ENCODE measurements at places on chromosomes 13 and 19.

DNA sequence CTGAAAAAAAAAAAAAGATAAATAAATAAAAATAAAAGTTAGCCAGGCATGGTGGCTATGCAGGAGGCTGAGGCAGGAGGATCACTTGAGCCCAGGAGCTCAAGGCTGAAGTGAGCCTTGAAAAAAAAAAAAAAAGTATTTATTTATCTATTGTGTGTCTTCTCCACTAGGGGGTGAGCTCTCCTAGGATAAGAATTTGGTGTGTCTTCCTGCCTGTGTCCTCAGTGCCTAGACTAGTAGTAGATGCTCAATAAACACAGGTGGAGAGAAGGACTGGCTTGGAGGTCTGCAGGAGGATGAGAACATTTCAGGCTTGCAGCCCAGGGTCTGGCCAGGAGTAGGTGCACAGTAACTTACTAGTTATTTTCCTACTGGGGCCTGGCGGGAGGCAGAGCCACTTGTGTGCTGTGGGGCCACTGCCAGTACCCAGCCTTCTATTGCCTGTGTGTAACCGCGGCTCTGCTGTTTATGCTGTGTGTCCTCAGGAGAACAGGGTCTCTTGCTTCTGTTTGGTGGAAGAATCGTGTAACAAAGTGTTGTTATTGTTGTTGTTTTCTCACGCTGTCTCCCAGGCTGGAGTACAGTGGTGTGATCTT lies 5.4 kb downstream of the LMTK3 start:
- no peak for DNase-seq

DNA sequence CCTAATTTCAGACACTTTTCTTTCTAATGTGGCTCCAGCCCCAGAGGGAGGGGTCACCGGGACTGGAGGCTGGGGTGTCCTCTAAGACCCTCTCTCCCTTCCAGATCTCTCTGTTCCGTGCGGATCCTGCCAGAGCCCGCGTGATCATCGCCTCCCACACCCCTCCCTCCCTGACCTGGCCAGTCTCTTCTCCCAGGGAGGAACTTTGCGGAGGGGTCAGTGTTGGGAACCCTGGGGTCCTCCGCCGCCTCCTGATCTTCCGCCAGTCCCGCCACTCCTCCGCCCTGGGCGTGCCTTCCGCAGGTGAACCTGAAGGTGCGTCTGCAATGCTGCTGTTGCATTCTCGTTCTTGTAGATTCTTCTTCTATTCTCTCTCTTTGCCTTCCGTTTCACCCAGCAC lies 9.1 kb downstream of the SOX21 start:
- DNase-seq = no peak

- no peak for DNase-seq
Measured at GRCh38 chr13:79621902-79622301, 140.9 kb downstream of the NDFIP2 start.

DNA sequence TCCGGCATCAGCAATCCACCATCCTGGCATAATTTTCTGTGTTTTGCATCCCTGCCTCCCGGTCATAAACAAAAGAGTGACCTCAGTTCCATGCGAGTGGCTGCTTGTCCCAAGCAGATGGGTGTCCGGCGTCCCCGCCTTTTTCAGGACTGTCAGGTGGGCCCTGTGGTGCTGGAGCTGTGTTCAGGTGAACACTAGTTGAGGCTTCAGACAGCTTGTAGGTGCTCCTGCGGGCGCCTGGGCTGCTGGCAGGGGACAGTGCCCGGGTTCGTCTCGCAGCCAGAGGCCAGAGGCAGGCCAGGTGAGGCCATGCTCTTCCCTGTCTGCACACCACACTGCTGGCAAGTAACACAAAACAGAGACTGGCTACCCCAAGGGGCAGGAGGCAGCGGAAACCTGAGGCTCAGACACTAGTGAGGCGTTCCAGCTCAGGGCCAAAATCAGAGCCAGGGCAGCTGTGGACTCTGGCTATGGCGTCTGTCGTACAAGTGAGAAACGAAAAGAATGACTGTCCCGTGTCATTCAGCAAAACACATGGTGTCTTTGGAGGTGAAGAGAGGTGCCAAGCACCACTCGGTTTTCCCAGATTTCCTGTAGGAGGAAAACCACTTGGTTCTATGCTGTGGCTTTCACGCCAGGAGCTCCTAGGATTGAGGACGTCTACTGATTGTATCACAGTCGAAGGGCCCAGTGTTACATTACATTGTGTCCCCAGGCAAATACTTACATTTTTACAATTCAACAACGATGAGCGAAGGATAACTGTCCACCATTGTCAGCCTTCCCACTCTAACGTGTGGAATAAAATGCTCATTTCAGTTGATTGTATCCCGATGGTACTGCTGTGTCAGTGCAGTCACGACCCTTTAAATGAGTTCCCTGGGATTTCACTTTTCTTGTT lies 104.0 kb downstream of the ATP11A start:
- no peak for DNase-seq

DNA sequence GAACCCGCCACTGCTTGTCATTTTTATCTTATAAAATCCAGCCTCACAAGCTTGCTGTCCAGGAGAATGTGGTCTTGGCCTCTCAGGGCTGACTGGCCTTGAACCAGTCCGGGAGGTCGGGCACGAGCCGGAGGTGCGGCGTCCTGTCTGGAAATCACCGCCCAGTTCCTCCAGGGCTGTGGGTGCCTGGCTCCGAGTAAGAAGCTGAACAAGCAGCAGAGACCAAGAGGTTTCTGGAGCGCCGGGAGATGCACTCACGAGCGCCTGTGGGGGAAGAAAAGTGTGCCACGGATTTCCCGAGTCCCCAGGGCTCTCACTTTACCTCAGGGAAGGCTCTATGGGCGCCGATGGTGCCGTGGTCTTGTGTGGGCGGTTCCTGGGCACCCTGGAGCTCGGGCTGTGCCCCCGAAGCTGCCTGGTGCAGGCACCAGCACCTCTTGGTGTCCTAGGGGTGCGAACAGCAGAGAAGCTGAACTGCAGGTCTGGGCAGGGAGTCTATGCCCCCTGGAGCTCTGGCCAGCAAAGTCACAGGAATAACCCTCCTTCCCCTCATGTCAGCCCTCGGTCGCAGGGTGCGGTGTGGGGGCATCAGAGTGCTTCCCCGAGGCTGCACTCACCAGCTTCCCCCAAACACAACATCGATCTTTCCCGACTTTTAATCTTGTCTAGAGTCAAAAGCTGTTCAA lies 50.0 kb downstream of the GAS6 start:
- no peak for DNase-seq

DNA sequence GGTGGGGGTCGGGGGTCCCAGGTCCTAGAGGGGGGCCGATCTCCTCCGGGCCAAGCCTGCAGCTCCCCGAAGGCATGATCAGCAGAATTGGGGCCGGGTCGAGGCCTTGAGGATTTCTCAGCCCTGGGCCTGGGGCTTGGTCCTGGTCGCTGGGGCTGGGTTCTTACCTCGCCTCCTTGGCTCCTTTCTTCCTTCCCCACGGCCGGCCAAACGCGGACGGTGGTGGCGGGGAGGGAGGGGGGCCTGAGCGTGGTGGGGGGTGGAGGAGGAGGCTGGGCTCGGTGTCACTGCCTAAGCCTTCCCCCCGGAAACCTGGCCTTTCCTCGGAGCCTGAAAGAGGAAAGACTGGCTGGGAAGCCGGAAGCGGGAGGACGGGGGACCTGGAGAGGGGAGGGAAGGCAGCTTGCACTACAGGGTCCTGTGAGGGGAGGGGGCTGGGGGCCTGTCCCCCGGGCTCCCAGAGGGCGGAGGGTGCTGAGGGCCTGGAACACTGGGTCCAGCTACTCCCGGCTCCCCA lies at the start of gene ZNF579:
Gene ZNF579, minus strand, starts transcription at position 221 of the 517 bp plus-strand sequence. CDS start 1,209 bp downstream, outside the sequence.
- DNase-seq = peak; percentile 50

DNA sequence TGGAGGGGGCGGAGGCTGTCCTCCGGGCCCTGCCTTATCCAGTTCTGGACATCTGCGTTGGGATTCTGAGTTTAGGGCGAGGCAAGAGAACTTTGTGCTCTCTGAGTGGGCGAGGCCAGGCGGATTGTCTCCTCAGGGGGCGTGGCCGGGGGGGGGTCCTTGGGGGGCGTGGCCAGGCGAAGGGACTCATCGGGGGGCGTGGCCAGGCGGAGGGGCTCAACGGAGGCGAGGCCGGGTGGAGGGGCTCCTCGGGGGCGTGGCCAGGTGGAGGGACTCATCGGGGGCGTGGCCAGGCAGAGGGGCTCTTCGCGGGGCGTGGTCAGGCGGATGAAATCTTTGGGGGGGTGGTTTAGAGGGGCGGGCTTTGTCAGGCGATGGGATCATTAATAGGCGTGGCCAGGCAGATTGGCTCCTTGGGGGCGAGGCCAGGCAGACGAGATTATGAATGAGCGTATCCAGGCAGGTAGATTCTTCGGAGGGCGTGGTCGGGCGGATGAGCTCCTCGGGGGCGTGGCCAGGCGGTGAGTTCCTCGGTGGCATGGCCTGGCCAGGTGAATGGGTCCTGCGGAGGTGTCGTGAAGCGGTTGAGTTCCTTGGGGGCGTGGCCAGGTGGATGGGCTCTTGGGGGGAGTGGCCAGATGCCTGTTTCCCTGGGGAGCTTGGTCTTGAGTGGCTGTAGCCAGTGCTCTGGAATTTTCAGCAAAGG lies 10.3 kb upstream of the CACNG7 start:
- DNase-seq = no peak

GRCh38 chr13:64992314-64992713 lies 2237.8 kb downstream of the PCDH9 start:
- no peak for DNase-seq

- no peak for DNase-seq
Measured at GRCh38 chr19:18868380-18869022, 27.5 kb downstream of the CERS1 start.

- no peak for DNase-seq
Measured at GRCh38 chr19:21023901-21024300, 3.4 kb downstream of the ZNF430 start.

DNA sequence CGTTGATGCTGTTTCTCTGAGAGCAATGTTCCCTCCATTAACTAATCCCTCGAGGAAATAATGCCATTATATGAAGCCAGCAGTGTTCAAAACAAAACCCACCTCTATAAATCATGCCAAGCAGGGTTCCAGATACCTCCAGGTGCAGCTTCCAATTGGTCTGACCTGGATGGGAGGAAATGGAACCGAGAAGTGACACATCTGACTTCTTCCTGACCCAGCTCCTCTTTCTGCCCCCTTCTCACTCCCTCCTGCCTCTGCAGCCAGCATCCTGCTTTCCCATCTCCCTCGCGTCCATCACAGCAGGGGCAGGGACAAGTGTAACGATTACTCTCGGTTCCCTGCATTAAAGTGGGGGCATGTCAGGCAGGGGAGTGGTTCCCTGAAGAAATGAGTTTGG lies 37.5 kb downstream of the HSPH1 start:
- DNase-seq = no peak

GRCh38 chr19:2045501-2046045 lies 5.5 kb downstream of the MKNK2 start:
- no peak for DNase-seq

DNA sequence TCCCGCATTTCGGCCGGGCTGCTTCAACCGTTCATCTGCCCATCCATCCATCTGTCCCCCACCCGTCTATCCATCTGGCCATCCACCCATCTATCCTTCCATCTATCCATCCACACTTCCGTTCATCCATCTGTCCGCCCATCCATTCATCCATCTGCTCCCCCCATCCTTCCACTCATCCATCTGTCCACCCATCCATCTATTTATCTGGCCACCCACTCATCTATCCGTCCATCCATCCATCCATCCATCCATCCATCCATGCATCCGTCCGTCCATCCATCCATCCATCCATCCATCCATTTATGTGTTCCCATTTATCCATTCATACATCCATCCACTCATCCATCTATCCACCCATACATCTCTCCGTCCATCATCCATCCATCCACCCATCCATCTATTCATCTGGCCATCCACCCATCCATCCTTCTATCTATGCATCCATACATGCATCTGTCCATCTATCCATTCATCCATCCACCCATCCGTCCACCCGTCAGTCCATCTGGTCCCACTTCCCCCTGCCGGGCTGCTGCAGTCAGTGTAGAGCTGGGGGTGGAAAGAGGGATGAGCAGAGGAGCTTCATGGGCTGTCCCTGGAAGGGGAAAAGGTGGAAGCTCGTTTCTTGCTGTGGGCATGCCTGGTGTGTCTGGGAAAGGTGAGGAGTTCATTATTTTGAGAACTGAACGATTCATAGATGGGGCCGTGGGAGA lies 722 bp downstream of the HSD11B1L start:
- no peak for DNase-seq

DNA sequence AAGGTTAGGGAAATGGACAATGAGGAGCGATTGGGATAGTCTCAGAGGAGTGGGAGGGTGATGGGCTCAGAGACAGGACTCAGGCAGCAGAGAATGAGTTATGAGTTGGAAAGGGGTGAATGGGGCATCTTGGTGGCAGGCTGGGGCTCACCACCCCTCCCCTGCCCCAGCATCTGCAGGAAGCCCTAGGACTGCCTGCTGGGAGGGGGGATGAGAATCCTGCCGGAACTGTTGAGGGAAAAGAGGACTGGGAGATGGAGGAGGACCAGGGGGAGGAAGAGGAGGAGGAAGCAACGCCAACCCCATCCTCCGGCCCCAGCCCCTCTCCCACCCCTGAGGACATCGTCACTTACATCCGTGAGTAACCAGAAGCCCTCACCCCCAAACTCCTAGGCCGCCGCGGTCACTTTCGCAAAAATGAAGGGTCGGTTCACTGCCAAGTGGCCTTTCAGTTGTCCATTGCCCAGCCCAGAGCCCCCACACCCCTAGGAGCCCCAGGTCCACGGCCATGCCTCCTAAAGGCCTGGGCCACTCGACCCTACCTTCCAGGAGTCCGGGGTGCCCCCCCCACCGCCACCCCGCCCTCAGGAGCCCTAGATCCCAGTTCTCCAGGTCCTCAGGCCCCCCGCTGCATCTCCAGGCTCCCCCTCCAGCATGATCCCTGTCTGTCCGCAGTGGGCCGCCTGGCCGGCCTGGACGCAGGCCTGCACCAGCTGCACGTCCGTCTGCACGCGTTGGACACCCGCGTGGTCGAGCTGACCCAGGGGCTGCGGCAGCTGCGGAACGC lies 764 bp downstream of the CLEC11A start:
- no peak for DNase-seq

- DNase-seq = no peak
Measured at GRCh38 chr13:58655086-58655485, 1023.5 kb downstream of the PCDH17 start.

DNA sequence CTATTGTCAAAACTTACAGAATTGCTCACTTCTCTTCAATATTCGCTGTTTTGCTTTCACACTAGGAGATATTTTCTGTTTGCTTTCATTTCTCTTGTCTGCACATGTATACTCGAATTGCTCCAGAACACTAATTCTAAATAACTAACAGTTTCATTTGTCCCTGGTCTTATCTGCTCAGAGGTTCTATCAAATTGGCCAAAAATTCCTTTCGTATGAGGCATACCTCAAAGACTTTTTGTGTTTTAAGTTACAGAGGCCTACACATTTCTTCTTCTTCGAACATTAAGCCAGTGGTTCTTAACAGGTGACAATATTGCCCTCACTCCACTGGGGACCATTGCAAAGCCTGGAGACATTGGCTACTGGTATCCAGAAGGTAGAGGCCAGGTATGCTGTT lies 1314.6 kb downstream of the EFNB2 start:
- DNase-seq = no peak

- DNase-seq = peak; percentile 84
Measured at GRCh38 chr13:30408319-30409101, 13.8 kb upstream of the UBE2L5 start.
